ENCODE measurements at places on chromosomes 7 and 10. TPM values are rescaled to one million over a fixed set of nuclear protein-coding genes. Genes with fewer than 3 reads are reported as not detected.

The ZPBP gene
- total RNA-seq: not detected

The HKDC1 gene
- 0.13 TPM for total RNA-seq

The GPR26 gene
- total RNA-seq: not detected

The KLLN gene
- total RNA-seq: 0.78 TPM

The RP9 gene
- 18.3 TPM for total RNA-seq

The VIPR2 gene
- total RNA-seq: not detected

The CFAP46 gene
- total RNA-seq: 4.1 TPM

The CRTAC1 gene
- not detected for total RNA-seq

The PALS2 gene
- total RNA-seq: 13.5 TPM

The FAM107B gene
- total RNA-seq: 22.1 TPM

The SFMBT2 gene
- total RNA-seq: 1.6 TPM

The CDC14C gene
- total RNA-seq: not detected

The ACSM6 gene
- total RNA-seq: not detected

The ATRNL1 gene
- 0.56 TPM for total RNA-seq

The GJD4 gene
- total RNA-seq: not detected

The JAZF1 gene
- 9.6 TPM for total RNA-seq

The PRSS1 gene
- total RNA-seq: 0.24 TPM

The ADAM22 gene
- total RNA-seq: 0.52 TPM

The FOXP2 gene
- total RNA-seq: 1.4 TPM

The SUMF2 gene
- total RNA-seq: 198 TPM

The SMO gene
- 32.0 TPM for total RNA-seq
